ENCODE measurements at places on chromosomes 6 and 20. TPM values are rescaled to one million over a fixed set of nuclear protein-coding genes. Genes with fewer than 3 reads are reported as not detected.

DNA sequence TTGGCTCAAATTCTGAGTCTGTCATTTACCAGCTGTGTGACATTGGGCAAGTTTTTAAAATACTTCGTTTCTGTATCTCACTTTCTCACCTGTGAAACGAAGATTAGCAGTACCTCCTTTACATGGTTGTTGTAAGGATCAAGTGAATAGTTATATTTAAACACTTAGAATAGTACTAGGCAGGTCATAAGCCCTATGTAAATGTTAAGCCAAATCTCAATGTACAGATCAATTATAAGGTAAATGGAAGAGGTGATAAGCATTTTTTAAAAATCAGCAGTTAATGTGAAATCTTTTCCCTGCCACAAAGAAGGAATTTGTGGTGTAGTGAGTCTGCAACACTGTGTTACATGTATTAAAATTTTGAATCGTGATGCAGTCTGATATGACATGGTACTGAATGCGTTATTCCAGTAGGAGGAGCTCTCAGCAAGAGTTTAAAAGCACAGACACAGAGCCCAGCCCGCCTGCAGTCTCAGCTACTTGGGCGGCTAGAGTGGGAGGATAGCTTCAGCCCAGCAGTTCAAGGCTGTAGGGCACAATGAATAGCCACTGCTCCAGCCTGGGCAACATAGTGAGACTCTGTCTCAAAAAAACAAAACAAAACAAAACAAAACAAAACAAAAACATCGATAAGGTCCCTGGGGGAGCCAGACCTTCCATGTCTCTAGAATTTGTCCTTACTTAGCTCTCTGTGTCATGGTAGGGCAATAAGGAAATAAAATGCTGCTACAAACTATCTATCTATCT lies 46.0 kb downstream of the GTF2H5 start:
- peak; percentile 75 for DNase-seq

Gene GATA5
- 0.67 TPM for total RNA-seq

GRCh38 chr6:154156135-154156896 lies 117.3 kb downstream of the OPRM1 start:
- peak; percentile 92 for DNase-seq

Gene C20orf204
- total RNA-seq, result 0.11 TPM

GRCh38 chr6:161922631-161923119 lies 648.8 kb upstream of the AGPAT4 start:
- DNase-seq, result peak; percentile 9

Gene DYNLT1
- total RNA-seq, result 113 TPM

Gene MAP1LC3A
- total RNA-seq, result 163 TPM

- DNase-seq, result no peak
Observed at GRCh38 chr20:10501402-10501801, 66.3 kb downstream of the SLX4IP start.

Gene ZSCAN23
- 8.2 TPM for total RNA-seq

Gene PI3
- total RNA-seq, result not detected

- DNase-seq, result no peak
Observed at GRCh38 chr6:140225701-140226436, 851.4 kb upstream of the CITED2 start.

Gene ESR1
- total RNA-seq, result 4.7 TPM

GRCh38 chr20:16575390-16576140 lies 2.3 kb upstream of the KIF16B start:
- DNase-seq, result no peak

- peak; percentile 83 for DNase-seq
Observed at GRCh38 chr20:46512943-46513844, at the start of gene ZNF334. Gene ZNF334 (minus strand): TSS chr20:46513559. CDS start chr20:46512102, 1,457 bp downstream.

DNA sequence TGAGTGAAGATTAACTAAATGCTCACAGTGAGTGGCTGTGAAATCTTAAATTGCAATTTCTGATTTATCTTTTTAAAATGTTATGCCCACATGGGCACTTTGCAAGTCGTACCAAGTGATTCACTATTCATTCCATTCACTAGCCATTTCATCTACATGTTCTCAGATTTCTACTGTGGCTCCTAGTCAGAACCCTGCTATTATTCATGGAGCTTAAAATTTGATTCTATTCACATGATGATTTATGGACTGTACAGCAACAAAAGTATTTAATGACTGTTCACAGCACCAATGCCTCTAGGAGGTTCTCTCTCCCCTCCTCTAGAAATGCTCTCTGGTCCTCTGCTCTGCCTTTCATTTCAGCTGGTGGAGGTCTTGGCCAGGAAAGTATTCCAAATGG lies 133.5 kb upstream of the MAP3K7 start:
- no peak for DNase-seq

- no peak for DNase-seq
Observed at GRCh38 chr6:85037221-85037620, 272.8 kb upstream of the TBX18 start.

GRCh38 chr6:72916298-72916697 lies 294.4 kb downstream of the KCNQ5 start:
- no peak for DNase-seq

DNA sequence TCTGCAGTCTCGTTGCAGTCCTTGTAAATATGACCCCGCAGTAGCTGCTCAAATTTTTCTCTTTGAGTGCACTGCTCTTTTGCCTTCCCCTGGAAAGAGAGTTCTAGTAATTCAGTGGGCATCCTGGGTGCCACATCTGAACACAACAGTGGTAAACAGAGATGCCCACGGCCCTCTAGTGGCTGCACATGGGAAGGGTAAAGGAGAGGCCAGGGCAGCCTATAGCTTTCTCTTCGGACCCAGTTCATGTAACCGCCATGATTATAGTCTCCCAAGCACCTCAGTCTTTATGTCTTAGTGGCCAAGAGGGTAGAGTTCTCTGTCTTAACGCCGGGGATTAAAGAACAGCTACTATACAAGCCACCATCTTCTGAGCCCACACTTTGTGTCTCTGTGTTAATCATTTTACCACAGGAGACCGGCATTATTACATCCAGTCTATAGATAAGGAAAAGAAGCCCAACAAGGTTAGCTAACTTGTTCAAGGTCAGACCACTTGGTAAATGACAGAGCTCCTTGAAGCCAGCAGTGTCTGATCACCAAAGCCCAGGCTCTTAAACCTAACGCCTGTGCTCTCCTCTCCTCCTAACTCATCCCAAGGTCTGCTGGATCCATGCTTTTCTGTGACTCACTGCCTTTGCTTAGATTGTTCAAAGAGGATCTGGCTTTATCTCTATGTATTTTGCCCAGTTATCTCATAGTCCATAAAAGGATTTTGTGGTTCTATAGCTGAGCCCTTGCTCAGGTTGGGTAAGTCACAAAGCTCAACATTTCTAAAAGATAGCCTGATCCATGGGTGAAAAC lies 81.8 kb downstream of the ISM1 start:
- DNase-seq, result no peak

DNA sequence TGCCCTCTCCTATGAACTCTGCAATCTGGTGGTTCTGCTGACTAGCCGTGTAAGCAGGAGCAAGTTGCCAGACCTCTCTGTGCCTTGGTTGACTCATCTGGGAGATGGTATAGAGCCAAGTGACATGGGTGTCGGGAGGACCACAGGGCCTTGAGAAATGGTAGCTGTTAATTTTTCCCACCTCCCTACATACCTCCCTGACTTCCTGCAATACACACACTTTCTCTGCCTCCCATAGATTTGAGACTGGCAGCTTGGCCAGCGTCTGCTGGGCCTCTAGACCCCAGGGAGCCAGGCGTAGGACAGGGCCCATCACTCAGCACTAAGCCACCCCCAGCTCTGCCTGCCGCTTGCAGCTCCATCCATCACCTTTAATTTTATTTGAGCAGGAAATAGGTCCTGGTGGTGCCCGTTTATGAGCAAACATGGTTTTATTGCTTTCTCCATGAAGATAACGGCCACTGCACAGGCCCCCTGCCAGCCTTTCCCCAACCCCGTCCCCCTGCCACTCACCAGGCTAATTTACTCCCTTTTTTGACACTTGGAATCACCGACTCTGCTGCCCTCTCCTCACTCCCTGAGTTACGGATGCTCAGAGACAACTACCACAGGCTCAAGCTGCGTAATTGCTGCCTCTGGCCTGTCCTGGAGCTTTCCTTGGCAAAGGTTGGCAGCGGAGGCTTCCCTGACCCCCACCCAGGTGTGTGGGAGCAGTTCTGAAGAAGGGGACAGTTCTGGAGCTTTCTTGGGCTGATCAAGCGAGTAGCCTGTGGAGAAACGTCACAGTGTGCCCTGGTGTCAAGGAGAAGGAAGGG lies 11.1 kb downstream of the GLP1R start:
- no peak for DNase-seq

Gene PTK6
- not detected for total RNA-seq

DNA sequence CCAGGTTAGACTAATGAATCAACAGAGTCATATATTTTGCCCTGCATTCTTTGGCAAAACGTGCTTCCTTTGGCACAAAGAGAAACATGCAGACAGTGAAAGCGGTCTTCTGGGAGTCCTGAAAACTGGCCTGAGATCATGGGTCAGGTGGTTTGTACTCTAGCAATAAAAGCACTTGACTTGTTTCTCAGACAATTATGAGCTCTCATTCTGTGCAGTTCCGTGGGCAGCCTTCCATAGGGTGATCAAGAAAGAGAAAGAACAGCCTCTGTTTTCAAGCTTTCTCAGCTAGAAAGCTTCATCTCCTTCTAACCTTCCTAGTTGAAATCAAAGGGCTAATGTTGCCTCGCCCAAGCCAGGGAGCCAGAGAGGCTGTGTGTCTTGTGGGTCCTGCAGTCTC lies 62.7 kb upstream of the ISM1 start:
- DNase-seq, result peak; percentile 85

Gene THBS2
- total RNA-seq, result 12.0 TPM

GRCh38 chr6:52125139-52125538 lies 37.7 kb upstream of the PKHD1 start:
- no peak for DNase-seq

DNA sequence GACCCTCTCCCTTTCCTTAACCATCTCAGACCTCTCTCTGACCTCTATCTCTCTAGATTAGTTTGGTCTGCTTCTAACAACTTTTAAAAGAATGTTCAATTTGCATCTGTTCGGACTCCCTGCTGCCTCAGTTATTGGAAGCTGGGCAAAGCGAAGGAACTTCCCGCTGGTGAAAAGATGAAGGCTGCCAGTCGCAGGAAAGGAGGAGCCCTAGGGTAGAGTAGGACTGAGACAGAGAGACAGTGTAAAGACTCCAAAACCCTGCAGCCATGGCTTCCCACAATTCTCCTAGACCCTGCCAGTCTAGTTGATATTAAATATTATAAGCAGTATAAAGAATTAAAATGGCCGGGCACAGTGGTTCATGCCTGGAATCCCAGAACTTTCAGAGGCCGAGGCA lies 581.8 kb downstream of the EPM2A start:
- no peak for DNase-seq

- DNase-seq, result no peak
Observed at GRCh38 chr20:47411161-47411560, 54.7 kb upstream of the ZMYND8 start.

Gene MAP3K5
- total RNA-seq, result 51.6 TPM

GRCh38 chr6:44540881-44541280 lies 153.4 kb downstream of the CDC5L start:
- no peak for DNase-seq

- DNase-seq, result no peak
Observed at GRCh38 chr20:63328026-63328700, 33.0 kb downstream of the CHRNA4 start.

DNA sequence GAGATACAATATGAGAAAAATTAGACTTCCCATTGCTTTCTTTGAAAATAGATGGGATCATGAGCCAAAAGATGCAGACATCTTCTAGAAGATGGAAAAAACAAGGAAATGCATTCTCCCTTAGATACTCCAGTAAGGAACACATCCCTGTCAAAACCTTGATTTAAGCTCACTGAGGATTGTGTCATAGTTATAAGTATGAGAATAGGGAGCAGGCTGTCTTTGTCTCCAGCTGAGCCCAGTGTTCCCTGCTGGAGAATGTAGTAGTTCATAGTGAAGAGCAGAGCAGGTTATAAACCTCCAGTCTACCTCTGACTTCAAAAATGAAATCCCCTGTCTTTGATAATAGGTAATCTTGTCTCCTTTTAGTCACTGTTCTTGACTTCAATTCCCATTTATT lies 589.9 kb downstream of the PHF3 start:
- no peak for DNase-seq

GRCh38 chr6:22119500-22119899 lies 177.3 kb downstream of the PRL start:
- DNase-seq, result no peak

Data from thyroid gland (tissue), 4 donors.